Activated CD8-positive, alpha-beta memory T cell treated with anti-CD3 and anti-CD28 coated beads, Interleukin-2, amount 10 ng/mL, durations not matched to agents 7 days and 5 days (primary cell): ENCODE measurements at places on chromosomes 12 and 14. TPM values are rescaled to one million over a fixed set of nuclear protein-coding genes. Genes with fewer than 3 reads are reported as not detected.

The CELA1 gene
- not detected for total RNA-seq

The SHMT2 gene
- 357 TPM for total RNA-seq

The PMEL gene
- 0.37 TPM for total RNA-seq

The ALDH2 gene
- total RNA-seq: 0.73 TPM

The FAM90A1 gene
- 0.14 TPM for total RNA-seq

The TPH2 gene
- not detected for total RNA-seq

The KRT74 gene
- total RNA-seq: not detected

The GPRC5D gene
- total RNA-seq: not detected

The RACGAP1 gene
- 180 TPM for total RNA-seq

The PTPRQ gene
- not detected for total RNA-seq

The TSPAN9 gene
- total RNA-seq: not detected

The CARMIL3 gene
- 2.9 TPM for total RNA-seq

The ABCD2 gene
- 25.0 TPM for total RNA-seq

The ALDH1L2 gene
- total RNA-seq: 1.3 TPM

The NTS gene
- not detected for total RNA-seq

The TAS2R8 gene
- not detected for total RNA-seq

The IAPP gene
- not detected for total RNA-seq

The RPS6KA5 gene
- 58.2 TPM for total RNA-seq

The PYGL gene
- total RNA-seq: 0.55 TPM

The CCDC60 gene
- not detected for total RNA-seq
